Stimulated activated CD4-positive, alpha-beta T cell treated with anti-CD3 and anti-CD28 coated beads, TNF-alpha, amount 100 ng/mL, for 24 hours (primary cell): ENCODE measurements at places on chromosomes 5 and 9.
A peak's percentile ranks its signal among the peaks of the same experiment; 100 is the strongest.

- DNase-seq: no peak
Observed at GRCh38 chr5:141403387-141403786, 809 bp downstream of the PCDHGA9 start.

DNA sequence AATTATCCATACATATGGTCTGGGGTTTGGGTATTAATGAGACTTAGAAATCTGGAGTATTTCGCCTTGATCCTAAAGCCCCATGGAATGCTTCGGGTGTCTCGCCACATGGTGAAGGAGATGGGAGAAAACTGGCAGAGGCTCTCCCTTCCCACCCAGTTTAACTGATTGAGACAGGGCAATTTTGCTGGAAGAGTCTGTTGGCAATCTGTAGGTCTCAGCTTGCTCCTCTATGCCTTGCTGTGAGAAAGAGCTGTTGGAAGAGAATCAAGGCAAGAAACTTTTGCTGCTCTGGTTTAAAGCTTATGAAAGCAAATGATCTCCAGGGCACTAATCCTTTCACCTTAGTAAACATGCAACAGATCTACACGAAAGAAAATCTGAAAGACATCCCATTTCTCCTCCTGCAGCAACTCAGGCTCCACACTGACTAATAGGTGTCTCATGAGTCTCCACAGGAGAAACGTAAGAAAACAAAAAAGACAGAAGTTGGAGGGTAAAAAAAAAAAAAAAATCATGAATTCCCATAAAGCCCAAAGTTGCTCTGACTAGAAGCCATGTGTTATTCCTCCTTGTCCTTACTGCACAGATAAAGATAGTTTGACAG, 369.9 kb downstream of the EFNA5 start:
- no peak for DNase-seq

- DNase-seq: no peak
Observed at GRCh38 chr5:163506726-163507125, 1.3 kb downstream of the MAT2B start.

DNA sequence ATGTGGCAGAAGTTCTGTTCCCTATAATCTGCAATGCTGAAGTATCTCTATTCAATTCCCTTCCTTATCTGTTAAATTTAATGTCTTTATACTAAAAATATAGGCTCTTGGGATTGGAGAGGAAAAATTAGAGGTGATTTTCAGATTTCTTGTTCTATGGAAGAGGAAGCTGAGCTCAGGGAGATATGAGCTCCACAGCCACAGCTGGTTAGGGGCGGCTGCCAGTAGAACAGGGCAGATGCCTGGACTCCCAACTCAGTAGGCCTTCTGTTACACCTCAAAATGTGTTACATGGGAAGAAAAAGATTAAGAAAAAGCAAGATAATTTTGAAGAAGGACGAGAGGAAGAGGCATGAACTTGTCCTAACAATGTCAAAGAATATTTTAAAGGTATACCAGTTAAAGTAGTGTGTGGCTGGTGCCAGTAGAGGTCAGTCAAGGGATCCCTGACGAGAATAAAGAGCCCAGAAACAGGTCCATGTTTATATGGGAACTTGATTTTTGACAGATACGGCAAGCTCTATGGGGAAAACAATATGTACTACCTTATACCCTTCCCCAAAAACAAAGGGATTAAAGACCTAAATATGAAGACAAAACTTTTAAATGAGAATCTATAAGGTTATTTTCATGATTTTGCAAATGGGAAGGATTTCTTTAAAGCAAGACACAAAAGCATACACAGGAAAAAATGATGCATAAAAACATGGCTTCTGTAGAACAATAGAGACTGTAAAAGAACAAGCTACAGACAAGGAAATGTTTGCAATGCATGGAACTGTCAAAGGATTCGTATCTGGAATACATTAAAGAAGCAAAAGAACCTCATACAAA, 28.7 kb downstream of the DNAJC21 start:
- DNase-seq: no peak

GRCh38 chr5:42767491-42768105, 11.0 kb downstream of the CCDC152 start:
- no peak for DNase-seq

GRCh38 chr5:91182763-91183162, 200.4 kb downstream of the ARRDC3 start:
- no peak for DNase-seq

GRCh38 chr9:111533099-111533790, 8.3 kb downstream of the ZNF483 start:
- DNase-seq: no peak

DNA sequence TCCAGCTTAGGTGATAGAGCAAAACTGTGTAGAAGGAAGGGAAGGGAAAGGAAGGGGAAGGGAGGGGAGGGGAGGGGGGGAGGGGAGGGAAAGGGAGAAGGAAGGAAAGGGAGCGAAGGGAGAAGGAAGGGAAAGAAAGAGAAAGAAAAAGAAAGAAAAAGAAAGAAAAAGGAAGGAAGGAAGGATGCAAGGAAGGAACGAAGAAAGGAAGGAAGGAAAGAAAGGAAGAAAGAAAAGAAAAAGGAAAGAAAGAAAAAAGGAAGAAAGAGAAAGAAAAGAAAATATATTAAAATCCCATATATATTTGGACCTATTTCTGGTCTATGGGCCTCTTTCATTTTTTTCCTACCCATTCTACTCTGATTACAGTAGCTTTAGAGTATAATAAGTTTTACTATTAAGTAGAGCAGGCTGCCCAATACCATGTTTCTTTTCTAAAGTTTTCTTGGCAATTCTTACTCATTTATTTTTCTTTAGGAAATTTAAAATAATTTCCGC, 229.1 kb downstream of the AUH start:
- no peak for DNase-seq

DNA sequence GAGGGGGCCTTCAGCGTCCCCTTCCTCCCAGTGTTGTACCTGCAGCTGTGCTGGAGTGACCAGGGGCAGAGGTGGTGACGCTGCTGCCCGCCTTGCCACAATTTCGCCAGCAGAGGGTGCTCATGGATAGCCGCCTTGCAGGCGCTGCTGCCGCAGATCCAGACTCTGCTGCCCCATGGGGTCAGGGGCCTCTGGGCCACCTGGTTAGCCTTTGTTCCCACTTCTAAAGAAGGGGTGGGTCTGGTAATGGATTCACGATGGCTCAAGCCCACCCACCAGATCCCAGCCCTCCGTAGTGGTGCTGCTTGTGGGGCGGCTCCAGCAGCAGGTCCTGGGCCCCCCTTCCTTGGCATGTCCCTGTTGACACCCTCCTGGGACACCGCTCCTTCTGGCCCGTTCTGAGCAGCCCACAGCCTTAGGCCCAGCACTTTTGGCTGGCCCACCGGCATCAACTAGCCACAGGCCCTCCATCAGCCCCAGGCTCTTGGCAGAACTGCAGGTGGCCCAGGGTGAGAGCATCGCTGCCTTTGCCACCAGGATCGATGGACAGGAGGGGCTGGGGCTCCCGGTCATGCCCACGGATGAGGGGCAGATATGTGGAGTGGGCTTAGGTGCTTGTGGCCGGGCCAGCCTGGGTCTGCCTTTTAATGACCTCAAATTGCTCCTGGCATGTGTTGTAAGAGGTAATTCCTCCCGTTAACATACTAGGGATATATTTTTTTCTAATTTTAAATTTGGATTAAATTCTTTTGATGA, 57.2 kb downstream of the COL5A1 start:
- DNase-seq: peak; percentile 16

DNA sequence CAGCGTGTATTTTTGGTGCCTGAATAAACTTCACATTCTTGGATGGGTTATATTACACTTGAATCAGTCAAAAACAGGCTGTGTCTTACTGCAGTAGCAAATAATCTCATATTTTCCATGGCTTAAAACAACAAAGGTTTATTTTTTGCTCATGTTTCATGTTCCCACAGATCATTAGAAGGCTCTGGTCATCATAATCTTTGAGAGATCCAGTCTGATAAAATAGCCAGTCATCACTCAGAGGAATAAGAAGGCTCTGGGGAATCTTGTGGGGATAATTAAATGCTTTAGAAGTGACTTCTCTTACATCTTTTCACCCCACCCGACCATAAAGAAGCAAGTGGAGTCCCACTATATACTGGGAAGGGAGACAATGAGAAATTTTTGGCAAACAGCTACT, 417.7 kb downstream of the PSAT1 start:
- no peak for DNase-seq

DNA sequence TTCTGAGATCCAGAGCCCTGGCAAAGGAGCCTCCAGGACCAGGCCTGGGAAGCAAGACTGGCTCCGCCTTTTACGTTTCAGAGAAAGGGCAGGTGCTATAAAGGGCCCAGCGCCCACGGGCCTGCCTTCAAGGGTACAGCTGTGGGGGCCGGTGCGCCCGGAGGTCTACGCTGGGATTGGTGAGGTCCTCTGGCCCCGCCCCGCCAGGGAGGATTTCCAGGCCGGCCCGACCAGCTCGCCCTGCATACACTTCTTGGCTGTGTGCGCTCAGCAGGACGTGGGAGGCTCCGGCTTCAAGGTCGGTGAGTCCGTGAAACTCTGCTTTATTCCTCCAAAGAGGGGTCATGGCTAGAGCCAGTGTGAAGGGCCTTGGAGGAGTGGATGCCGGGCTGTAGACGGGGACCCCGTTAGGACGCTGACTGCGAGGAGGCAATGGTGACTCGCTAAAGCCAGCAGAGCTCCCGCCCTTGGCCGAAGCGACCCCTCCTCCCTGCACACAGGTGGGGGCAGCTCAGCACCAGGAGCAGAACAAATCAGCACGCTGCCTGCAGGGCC, at the start of gene CKMT2:
TSS of gene CKMT2 (plus strand) at position 243 of the 555 bp plus-strand sequence. CDS start 17,811 bp downstream, outside the sequence.
- DNase-seq: no peak

GRCh38 chr9:125519734-125520133, 187.3 kb downstream of the MAPKAP1 start:
- DNase-seq: no peak

DNA sequence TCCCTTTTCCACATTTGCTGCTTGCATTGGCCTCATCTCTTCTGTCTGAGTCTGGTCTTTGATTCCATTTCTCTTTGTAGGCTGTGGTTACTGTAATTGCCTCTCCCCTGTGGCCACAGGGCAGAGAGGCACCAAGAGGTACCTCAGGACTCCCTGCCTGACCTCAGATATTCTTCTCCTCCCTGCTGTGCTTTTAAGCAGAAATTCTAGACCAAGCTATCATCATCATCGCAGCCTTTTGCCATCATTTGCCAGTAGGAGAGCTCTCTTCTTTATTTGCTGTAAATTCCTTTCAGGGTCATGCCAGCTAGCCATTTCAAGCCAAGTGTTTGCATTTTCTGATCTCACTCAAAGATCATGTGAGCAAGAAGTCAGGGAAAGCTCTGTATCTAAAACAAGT, 369.6 kb downstream of the ICE1 start:
- DNase-seq: no peak

GRCh38 chr5:157177953-157178352, 2.7 kb upstream of the ITK start:
- no peak for DNase-seq

DNA sequence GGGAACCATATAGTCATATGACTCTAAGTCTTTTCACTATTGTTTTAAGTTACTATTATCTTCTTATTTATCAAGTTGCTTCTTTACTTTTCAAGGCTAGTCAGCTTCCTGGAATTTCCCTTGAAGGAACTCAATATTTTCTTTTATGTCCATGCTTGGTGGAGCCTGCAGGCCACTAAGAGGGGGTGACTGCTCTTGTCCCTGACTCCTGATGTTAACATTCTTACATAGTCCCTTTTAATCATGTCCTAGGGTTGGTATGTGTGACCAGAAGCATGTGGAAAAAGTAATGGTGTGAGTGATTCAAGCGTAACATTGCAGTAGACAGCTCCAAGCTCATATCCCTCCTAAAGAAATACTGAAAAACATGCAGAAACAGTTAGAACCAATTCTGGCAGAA, 1536.2 kb upstream of the CDH9 start:
- DNase-seq: no peak

DNA sequence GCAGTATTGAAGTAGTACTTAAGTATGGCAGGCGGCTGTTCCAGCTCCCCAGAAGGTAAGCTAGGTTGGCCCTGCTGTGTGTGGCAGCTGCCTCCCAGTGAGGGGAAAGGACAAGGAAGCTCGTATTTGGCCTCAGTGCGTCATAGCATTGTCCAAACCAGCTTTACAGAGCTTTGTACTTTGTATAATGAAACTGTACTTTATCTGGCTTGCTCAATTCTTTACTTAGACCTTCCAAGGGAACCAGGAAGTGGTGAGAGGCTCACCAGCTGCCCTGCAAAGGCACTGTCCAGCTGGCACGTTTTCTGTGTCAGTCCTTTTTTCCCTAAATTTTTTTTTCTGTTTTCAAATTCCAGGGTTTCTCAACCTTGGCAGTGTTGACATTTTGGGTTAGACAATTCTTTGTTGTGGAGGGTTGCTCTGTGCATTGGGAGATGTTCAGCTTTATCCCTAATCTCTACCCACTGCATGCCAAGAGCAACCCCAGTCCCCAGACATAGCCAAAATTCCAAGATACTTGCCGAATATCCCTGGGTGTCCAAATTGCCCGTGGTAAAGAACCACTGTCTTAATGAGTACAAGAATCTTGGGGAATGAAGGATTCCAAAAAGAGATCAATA, 474.5 kb downstream of the LRRC70 start:
- no peak for DNase-seq

DNA sequence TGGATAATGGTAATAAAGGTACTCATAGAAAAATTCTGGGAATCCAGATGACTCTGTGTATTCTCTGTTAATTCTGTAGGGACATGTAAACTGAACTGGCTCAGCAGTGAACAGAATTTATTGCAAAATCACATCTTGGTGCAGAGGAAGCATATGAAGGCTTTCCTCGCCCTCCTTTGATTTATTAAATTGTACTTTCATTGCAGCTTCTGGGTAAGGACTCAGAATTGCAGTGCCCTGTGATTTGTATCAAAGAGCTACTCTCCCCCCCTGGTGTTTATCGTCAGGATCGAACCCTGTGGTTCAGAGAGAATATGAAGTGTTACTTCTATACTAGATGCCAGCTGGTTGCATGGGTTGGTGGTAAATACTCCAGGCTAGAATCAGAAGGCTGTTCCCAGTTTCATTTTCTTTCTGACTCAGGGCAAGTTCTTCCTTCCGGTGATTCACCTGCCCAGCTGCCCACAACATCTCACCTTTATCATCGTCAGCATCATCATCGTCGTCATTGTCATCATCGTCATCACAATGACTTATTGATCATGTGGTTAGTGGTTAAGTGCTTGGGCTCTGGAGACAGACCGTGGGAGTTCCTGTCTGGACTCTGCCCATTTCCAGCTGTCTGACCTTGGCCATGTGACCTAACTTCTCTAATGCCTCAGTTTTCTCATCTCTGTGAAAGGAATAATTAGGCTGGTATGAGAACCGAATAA, 238.8 kb downstream of the ARHGAP26 start:
- DNase-seq: peak; percentile 70

DNA sequence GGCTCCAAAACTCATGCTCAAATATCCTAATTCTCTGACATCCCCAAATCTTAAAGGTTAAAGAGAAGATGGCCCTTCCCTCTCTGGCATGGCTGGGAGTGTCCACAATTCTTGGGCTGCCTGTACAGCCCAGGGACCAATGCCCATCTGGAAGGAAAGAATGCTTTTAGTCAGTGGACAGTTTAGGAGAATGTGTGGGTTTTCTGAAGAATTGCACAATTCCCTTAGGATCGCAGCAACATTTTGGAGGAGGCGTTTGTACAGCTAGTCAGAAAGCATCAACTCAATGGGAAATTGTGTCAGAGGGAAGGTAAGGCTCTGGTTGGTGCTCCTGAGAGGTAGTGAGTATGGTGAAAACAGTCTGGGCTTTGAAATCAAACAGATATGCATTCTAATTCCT, 15.0 kb downstream of the FAM193B start:
- no peak for DNase-seq
